ENCODE measurements at places on chromosomes 4 and X.

- DNase-seq: no peak
Observed at GRCh38 chr4:37706032-37706431, 19.9 kb upstream of the RELL1 start.

- no peak for DNase-seq
Observed at GRCh38 chr4:136865526-136865925, 666.8 kb downstream of the PCDH18 start.

GRCh38 chr4:118318931-118319330 is 33.9 kb downstream of the PRSS12 start:
- DNase-seq: no peak

- no peak for DNase-seq
Observed at GRCh38 chr4:155854582-155855226, 11.4 kb downstream of the ASIC5 start.

- no peak for DNase-seq
Observed at GRCh38 chrX:98795636-98796035, 1614.4 kb downstream of the PCDH19 start.

DNA sequence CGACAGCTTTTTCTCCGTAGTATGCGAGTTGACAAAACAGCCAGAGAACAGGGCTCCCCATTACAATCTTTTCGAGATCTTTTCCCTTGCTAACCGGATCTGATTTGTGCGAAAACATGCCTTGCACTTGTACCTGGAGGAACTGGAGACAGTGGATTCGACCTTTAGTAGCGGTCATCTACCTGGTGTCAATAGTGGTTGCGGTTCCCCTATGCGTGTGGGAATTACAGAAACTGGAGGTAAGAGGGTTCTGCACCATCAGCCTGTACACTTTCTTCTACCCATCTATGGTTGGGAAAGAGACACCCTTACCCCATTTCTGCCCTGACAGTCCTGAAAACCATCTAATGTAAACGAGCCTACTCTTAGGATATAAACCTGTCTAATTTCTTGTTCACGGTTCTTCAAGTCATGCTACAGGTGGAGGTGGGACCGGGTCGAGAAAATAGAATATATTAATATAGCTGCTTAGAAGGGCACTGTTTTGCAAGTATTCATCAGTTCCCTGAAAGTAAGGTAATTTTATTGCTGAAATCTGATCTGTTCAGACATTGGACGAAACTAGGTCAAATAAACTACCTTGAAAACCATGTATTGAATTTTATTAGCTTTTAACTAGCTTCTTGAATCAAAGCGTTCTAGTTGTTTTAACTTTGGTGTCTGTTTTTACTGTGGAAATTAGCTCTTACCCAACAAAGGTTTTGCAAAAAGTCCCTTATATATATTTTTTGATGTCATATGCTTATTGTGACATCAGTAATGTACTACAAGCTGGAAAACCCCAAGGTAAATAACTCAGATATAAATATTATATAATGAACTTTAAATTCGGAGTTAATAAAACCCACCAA is 869 bp downstream of the TMEM184C start:
- DNase-seq: no peak

- DNase-seq: no peak
Observed at GRCh38 chrX:46456125-46456922, 88.9 kb downstream of the ZNF674 start.

GRCh38 chr4:184384056-184384809 is 90.1 kb downstream of the IRF2 start:
- DNase-seq: peak; percentile 43

- DNase-seq: no peak
Observed at GRCh38 chr4:66516940-66517339, 846.7 kb upstream of the EPHA5 start.

GRCh38 chr4:162791226-162791625 is 375.5 kb downstream of the NAF1 start:
- DNase-seq: no peak

DNA sequence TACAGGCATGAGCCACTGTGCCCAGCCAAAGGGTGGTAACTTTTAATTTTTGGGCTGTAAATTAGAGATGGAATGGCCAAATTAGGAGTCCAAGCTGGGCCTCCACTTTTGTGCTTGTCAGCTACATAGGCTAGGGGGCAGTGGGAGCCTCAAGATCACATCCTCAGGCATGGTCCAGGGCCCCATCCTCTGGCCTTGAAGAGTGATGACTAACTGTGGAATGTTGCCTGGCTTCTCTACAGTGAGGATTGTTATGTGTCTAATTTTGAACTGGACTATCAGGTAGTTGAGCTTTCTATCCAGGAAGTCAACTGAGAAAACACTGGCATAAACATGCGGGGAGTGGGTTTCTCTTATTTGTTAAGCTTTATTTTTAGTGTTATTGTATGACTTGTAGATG is 33.0 kb downstream of the CCNG2 start:
- DNase-seq: peak; percentile 20

DNA sequence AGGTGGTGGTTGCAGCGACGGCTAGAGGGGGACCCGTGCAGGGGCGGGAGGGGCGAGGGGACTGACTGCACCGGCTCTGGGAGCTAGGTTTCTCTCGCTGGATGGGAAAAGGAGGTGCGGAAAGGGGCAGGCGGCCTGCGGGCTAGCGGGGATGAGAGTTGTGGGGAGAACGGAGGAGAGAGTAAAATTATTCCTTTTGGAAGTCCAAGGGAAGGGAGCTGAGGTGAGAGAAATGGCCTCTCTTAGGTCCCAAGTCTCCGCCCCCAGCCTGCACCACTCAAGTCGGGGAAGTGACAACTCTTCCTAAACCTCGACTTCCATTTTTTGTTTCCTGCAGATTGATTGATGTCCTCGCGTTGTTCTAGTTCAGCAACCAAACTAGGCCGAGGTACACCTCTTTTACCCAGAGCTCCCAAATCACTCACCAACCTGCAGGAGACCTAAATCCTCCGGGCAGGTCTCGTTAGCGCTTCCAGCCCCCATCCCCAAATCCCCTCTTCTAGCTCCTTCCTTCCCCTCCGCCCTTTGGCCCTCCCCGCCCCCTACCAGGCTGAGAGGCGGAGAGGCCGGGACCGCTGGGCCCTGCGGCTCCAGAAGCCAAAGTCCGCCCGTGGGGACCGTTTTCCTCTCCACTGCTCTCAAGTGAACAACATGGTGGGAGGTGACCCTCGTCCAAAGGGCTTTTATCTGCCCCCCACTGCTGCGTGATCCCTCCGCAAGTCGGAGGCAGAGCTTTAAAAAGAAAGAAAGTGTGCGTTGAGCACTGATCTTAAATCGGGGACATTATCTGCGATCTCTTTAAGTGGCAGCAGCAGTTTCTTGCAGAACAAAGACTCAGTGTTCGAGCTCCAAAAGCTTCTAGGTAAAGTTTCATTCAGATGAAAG is 7.3 kb downstream of the PITX2 start:
- DNase-seq: no peak

GRCh38 chrX:98924511-98924910 is 1485.6 kb downstream of the PCDH19 start:
- no peak for DNase-seq

DNA sequence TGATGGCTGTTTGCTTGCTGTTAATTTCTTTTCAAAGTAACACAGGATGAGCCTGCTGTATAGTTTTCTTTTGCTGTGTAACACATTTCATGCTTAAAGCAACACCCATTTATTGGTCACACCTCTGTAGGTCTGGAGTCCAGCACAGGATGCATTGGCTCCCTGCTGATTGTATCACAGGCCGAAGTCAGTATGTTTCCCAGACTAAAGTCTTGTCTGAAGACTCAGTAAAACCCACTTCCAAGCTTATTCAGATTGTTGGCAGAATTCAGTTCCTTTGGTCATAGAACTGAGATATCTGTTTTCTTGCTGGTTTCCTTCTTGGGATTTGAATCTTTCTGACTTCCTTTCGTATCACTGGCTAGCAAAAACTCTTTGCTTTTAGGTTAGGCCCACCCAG is 54.3 kb downstream of the LRP2BP start:
- no peak for DNase-seq

- no peak for DNase-seq
Observed at GRCh38 chr4:184444953-184445309, 29.4 kb downstream of the IRF2 start.

- DNase-seq: no peak
Observed at GRCh38 chr4:180926277-180926676, 1316.9 kb upstream of the TENM3 start.

- DNase-seq: no peak
Observed at GRCh38 chr4:3148926-3149325, 74.4 kb downstream of the HTT start.

- DNase-seq: no peak
Observed at GRCh38 chrX:153209347-153209746, 30.3 kb downstream of the MAGEA1 start.

- no peak for DNase-seq
Observed at GRCh38 chr4:41103657-41104056, 110.7 kb downstream of the APBB2 start.

DNA sequence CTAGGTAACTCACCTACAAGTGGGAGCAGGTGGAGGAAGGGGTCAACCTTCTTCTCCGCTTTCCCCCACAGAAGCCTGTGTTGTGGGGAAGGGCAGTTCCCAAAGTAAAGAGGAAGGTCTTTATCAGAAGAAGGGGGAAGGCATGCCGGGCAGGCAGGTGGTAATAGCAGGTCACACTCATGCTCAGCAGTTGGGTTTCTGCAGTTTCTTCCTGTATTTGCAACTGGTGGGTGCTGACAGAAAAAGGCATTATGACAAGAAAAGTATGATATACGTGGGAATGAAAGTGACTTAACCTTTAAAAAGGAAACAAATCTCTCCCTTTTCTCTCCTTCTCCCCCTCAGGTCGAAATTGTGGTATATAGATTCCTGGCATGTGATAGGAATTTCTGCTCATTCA is 3.7 kb downstream of the MTMR1 start:
- DNase-seq: no peak

DNA sequence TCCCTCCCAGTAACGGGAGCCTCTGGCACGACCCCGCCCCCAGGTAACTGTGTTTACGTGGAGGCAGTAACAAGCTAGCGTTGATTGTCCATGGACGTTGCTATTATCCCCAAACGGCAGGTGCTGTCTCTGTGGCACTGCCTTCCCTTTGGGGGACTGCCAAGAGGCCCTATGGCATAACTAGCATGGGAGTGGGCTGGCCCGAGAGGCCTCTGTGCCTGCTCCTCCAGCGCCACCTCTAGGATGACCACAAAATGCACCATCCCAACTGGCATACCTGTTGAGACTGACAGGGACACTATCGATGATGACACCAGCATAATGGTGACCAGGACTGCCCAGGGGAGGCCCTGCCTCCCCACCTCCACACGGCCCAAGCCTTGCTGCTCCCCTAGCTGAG is 1.5 kb downstream of the SRPK3 start:
- peak; percentile 45 for DNase-seq

GRCh38 chrX:144849141-144849540 is 398.2 kb upstream of the SPANXN1 start:
- no peak for DNase-seq

GRCh38 chrX:76802708-76803107 is 375.2 kb downstream of the MAGEE1 start:
- no peak for DNase-seq

GRCh38 chrX:25016361-25016671 is 551 bp upstream of the ARX start:
- no peak for DNase-seq
